ENCODE measurements at places on chromosomes 13 and 19. TPM values are rescaled to one million over a fixed set of nuclear protein-coding genes. Genes with fewer than 3 reads are reported as not detected.

The KLK4 gene
- polyA plus RNA-seq, result 1.8 TPM

The ZNF790 gene
- polyA plus RNA-seq, result 5.9 TPM

- DNase-seq, result no peak
These were observed 19.3 kb downstream of the COL4A2 start for GRCh38 chr13:110326263-110326904.

The TMEM272 gene
- 0.05 TPM for polyA plus RNA-seq

The CILP2 gene
- polyA plus RNA-seq, result 4.0 TPM

GRCh38 chr13:53759016-53759415, 730.4 kb downstream of the OLFM4 start:
- peak; percentile 45 for DNase-seq

DNA sequence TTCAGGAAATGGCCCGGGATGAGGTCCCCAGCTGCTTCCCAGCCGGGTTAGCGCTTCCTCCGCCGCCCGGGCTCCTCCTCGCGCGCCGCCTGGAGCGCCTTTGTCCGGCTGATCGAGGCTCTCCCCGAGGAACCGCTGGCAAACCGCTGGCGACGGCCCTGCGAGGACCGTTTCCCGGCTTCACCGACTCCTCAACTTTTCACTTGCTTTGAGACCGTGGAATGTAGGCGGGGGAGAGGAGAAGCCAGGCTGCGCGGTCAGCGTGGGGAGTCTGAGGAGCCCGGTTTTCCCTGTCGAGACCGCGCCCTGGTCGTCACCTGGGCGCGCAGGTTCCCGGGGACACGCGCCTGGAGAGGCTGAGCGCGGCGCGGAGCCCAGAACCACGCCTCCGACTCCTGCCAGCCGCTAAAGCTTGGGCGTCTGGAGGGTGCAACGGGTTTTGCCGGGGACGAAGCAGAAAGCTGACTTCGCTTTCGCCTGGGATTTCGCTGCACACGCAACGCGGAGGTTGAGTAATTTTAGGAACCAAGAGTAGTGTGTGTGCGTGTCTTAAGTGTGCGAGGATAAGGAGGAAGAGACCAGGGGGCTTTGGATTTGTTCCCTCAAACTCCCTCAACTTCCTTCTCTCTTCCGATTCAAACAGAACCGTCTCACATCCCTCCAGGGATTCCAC, 7.3 kb upstream of the DGKH start:
- peak; percentile 78 for DNase-seq

DNA sequence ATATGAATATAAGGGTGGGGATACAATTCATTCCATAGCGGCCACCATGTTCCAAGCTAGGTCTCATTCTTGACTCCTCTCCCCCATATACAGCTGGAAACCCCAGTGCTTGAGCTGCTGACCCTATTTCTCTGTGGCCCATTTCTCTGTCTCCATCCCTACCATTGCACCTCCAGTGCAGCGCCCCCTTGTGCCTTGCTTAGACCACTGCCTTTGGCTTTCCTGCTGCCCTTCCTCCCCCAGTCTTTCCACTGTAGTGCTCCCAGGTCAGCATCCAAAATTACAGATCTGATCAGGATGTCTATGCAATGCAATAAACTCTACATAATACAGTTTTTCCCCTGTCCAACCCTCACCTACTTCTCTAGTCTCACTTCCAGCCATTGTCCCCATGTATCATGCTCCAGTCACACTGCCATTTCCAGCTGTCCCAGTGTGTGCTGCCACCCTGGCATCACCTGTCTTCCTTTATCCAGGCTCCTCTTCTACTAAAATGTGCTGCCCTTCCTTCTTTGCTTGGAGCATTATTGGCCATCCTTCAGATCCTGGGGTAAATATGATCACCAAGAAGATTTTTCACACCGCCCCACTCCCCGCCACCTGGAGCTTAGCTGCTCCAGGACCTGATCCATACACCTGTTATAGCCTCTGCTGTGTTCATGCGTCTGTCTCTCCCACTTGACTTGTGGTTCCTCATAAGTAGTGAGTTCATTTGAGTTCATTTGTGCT, 199.4 kb upstream of the IPO5 start:
- DNase-seq, result peak; percentile 74

The FGF22 gene
- polyA plus RNA-seq, result 1.1 TPM

The FFAR2 gene
- not detected for polyA plus RNA-seq

- DNase-seq, result no peak
These were observed 234.9 kb upstream of the GPC6 start for GRCh38 chr13:92991692-92992091.

The ERICH6B gene
- polyA plus RNA-seq, result not detected

The SAMD4B gene
- polyA plus RNA-seq, result 104 TPM

DNA sequence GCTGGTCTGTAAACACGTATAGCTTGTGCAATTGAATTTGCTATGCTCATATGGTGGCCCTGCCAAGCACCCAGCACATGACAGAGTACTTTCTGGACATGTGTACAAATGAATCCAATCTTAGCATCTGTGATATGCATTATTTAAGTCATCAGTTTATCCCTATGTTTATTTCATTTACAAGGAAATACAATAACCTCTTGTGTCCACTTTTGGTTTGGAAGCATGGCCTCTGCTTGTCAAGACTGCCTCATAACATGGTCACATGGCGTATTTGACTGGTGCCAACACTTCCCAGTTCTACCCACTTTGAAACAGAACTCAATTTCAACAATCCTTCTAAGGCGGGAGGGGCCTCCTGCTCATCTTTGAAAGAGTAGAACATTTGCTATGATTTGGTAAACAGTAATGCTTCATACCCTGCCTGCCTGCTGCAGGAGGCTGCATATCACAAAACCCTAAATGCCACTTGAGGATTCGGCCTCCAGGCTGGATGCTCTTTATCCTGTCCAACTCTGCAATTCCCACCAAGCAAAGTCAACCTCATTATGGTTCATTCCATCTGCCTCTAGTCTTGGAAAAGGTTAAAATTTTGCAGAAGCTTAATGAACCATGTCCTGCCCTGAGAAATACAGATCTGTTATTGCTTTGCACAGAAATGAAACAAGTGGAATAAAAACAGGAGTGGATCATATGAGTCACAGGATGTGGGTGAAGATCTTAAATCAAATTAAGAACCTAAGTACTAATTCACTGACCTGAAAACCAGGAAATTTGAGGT, 151.3 kb downstream of the CYSLTR2 start:
- no peak for DNase-seq

- no peak for DNase-seq
These were observed 277.3 kb downstream of the ATP8A2 start for GRCh38 chr13:25649001-25649633.

DNA sequence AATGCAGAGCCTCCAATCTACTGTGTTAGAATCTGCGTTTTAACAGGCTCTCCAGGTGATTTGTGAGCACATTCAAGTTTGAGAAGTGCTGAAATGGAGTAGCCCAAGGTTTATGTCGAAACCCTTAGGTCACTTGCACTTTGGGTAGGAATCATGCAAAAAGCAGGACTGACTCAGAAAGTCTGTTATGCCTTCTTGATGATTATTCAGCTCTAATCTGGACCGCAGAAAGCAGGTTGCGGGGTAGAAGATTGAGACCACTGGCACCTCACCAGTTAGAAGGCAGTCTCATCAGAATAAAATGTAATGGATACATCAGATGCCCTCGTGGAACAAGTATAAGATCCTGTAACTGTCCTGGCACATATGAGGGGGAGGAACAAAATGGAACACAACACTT, 326.3 kb downstream of the DCLK1 start:
- DNase-seq, result no peak

DNA sequence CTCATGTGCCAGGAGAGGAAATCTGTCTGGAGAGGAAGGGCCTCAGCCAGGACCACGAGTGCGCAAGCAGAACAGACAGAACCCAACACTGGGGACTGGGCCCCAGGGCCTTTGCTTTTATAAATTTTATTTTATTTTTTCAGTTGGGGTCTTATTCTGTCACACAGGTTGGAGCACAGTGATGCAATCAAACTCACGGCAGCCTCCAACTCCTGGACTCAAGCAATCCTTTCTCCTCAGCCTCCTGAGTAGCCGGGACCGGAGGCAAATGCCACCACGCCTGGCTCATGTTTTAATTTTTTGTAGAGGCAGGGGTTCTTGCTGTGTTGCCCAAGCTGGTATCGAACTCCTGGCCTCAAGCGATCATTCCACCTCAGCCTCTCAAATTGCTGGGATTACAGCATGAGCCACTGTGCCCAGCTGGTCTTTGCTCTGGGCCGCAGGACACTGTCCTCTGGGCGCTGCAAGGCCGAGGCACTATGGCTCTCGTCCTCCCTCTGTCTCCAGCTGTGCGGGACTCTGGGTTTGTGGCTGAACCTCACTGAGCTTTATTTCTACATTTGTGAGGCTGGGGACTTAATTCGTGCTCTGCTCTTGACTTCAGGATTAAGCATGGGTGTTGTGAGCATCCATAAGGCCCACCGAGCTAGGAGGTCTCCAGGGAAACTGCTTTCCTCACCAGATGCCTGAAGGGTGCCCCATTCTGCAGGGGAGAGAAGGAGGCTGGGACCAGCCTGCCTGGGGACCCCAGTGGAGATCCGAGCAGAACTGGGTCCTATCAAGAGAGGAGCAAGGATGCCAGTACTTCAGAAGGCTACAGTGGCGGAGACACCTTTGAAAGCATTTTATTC, 144.2 kb upstream of the VSTM2B start:
- no peak for DNase-seq

The PPAN gene
- polyA plus RNA-seq, result 81.9 TPM

DNA sequence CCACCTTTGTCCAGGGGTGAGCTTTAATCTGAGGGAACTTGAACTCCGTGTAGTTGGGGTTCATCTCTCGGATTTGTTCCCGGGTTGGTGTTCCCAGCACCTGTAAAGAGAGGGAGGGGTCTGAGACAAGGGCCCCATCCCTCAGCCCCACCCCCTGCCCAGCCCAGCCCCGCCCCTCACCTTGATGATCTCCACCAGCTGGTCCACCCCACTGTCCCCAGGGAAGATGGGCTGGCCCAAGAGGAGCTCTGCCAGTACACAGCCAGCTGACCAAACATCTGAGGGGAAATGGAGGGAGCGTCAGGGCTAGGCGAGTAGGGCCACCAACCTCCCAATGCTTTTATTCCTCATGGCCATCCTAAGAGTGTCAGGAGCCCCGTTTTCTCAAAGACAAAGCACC, 9.3 kb downstream of the GSK3A start:
- no peak for DNase-seq

DNA sequence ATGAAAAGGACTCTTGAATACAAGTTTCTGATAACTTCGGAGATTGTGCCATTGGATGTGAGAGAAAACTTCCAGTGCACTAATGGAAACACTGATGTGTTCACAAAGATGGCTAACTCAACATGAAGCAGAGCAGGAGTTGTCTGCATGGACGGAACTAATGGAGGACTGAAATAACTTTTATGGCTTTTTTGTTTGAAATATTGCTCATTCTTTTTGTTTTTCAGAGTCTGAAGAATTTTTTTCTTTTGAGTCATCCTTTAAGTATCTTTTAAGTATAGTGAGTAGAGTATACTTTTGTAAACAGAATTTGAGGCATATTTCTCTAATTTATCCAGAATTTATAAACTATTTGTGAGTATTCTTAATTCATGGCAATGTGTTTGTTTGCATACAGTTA, 25.7 kb downstream of the CRYL1 start:
- DNase-seq, result no peak

The CLEC4G gene
- polyA plus RNA-seq, result 0.70 TPM

- DNase-seq, result no peak
These were observed 121.9 kb upstream of the MLNR start for GRCh38 chr13:49098198-49098597.

GRCh38 chr19:32336259-32337083, 8.9 kb upstream of the ZNF507 start:
- no peak for DNase-seq

The A1BG gene
- polyA plus RNA-seq, result 50.5 TPM

The NDUFA13 gene
- polyA plus RNA-seq, result 619 TPM

The ZNF224 gene
- polyA plus RNA-seq, result 9.4 TPM

GRCh38 chr13:112839356-112840105, 129.5 kb upstream of the MCF2L start:
- DNase-seq, result no peak

The CLEC11A gene
- 18.5 TPM for polyA plus RNA-seq

- DNase-seq, result peak; percentile 66
These were observed 3.7 kb downstream of the FUZ start for GRCh38 chr19:49809160-49809940.

- no peak for DNase-seq
These were observed 52.5 kb downstream of the MTUS2 start for GRCh38 chr13:28872427-28873176.

- no peak for DNase-seq
These were observed 63.4 kb downstream of the SLC7A1 start for GRCh38 chr13:29532116-29532515.

- DNase-seq, result no peak
These were observed 118.8 kb downstream of the NUFIP1 start for GRCh38 chr13:44870456-44870929.

- peak; percentile 97 for DNase-seq
These were observed 36.4 kb upstream of the IGFL4 start for GRCh38 chr19:46076951-46077814.

GRCh38 chr19:15299568-15300409, 32.5 kb downstream of the BRD4 start:
- DNase-seq, result no peak

The RUBCNL gene
- 2.9 TPM for polyA plus RNA-seq

The IL11 gene
- polyA plus RNA-seq, result 0.58 TPM

The RHPN2 gene
- polyA plus RNA-seq, result 15.7 TPM

The FFAR3 gene
- polyA plus RNA-seq, result not detected

The POGLUT2 gene
- polyA plus RNA-seq, result 14.6 TPM

GRCh38 chr19:11094520-11094894, 5.2 kb downstream of the LDLR start:
- DNase-seq, result no peak

The FPR1 gene
- polyA plus RNA-seq, result not detected

DNA sequence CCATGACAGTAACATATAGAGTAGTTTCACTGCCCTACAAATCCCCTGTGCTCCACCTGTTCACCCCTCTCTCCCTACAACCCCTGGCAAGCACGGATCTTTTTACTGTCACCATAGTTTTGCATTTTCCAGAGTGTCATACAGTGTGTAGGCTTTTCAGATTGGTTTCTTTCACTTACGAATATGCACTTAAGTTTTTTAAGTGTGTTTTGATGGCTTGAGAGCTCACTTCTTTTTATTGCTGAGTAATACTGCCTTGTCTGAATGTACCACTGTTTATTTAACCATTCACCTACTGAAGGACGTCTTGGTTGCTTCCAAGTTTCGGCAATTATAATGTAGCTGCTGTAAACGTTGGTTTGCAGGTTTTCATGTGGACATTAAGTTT, 175.1 kb downstream of the ITGBL1 start:
- no peak for DNase-seq

The UBE2L5 gene
- polyA plus RNA-seq, result 0.21 TPM

GRCh38 chr19:39433480-39434079, 2.2 kb downstream of the RPS16 start:
- DNase-seq, result no peak

The TEX101 gene
- polyA plus RNA-seq, result not detected

All from GM23338 (cell line).